ENCODE measurements at places on chromosomes 7 and 10.
A peak's percentile ranks its signal among the peaks of the same experiment; 100 is the strongest.

DNA sequence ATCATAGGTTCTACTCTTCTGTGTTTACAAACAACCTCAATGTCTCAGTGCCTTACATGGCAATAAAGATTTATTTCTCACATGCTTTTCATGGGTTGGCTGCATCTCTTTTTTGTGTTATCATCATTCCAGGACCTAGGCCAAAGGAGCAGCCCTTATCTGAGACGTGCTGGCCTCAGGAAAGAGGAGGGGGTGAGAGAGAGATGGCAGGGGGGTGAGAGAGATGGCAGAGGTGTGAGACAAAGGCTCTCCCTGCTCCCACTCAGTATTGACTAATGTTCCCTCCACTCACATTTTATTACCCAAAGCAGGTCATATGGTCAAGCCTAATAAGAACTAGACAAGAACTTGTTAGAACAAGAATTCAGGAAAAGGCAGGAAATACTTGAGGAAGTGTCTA lies 120.1 kb upstream of the PRR15 start:
- no peaks in the 10 kb centered on the region for H3K36me3 ChIP-seq
- no peak overlapping the region for H3K27ac ChIP-seq
- no peaks in the 10 kb centered on the region for H3K27me3 ChIP-seq
- no peaks in the 10 kb centered on the region for H3K4me1 ChIP-seq

- no peaks in the 10 kb centered on the region for H3K36me3 ChIP-seq
- H3K4me3 ChIP-seq = no peak overlapping the region
- H3K27ac ChIP-seq = no peak overlapping the region
- H3K4me1 ChIP-seq = peaks cover 10% of the 10 kb centered on the region
Measured at GRCh38 chr7:7843972-7844371, 124.6 kb upstream of the GLCCI1 start.

- DNase-seq = no peak
- no peak overlapping the region for H3K27ac ChIP-seq
- peaks cover 97% of the 10 kb centered on the region for H3K27me3 ChIP-seq
- H3K4me1 ChIP-seq = peaks cover 21% of the 10 kb centered on the region
- H3K4me3 ChIP-seq = no peak overlapping the region
Measured at GRCh38 chr10:99520040-99520846, 12.5 kb upstream of the NKX2-3 start.

DNA sequence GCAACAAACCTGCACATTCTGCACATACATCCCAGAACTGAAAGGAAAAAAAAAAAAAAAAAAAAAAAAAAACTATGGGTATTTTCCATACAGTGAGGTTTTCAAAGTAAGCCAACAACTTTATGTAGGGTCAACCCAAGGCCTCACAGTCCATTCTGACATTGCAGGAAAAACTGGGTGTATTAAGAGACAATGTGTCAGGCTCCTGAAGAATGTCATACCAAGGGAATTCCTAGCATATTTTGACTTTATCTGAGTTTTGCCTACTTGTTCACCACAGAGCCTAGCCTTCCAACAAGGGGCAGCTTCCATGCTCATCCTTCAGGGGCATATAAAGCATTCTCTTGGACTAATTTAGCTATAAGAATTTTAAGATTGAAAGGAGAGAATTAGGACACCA lies 368.9 kb downstream of the PLXDC2 start:
- H3K4me3 ChIP-seq = no peak overlapping the region
- peak overlapping the region; percentile 94 for H3K27ac ChIP-seq
- peaks cover 37% of the 10 kb centered on the region for H3K4me1 ChIP-seq
- no peaks in the 10 kb centered on the region for H3K27me3 ChIP-seq

GRCh38 chr7:74283858-74284447 lies 5.3 kb upstream of the CLIP2 start:
- DNase-seq = no peak
- no peaks in the 10 kb centered on the region for H3K27me3 ChIP-seq
- no peaks in the 10 kb centered on the region for H3K36me3 ChIP-seq

- no peak for DNase-seq
- H3K27me3 ChIP-seq = no peaks in the 10 kb centered on the region
- no peak overlapping the region for H3K27ac ChIP-seq
- no peaks in the 10 kb centered on the region for H3K4me1 ChIP-seq
- H3K36me3 ChIP-seq = peaks cover 9% of the 10 kb centered on the region
- H3K4me3 ChIP-seq = no peak overlapping the region
Measured at GRCh38 chr7:43942997-43943396, 16.8 kb downstream of the UBE2D4 start.

- peaks cover 24% of the 10 kb centered on the region for H3K4me1 ChIP-seq
- peak overlapping the region; percentile 97 for H3K27ac ChIP-seq
- H3K27me3 ChIP-seq = no peaks in the 10 kb centered on the region
Measured at GRCh38 chr7:101402081-101402779, 39.6 kb downstream of the COL26A1 start.

DNA sequence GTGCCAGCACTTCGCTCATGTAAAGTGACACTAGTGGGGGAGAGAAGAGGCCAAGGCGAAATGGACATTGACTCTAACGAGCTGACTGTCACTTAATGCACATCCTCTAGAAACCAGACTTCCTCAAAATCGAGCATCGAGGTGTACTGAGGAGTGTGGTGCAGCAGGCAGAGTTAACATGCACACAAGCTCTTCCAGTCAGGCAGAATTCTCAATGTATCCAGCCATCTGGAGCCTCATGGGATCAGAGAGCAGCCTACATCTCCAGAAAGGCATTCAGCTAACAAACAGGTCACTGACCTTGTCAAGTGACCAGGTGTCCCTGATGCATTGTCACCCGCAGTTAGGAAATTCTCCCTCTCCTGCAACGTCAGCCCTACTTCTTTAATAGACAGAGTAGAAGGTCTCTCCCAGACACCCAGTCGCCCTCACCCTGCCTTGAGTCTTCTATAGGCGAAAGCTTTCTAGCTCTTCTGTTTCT lies 259.8 kb upstream of the AOAH start:
- H3K27ac ChIP-seq = no peak overlapping the region
- H3K27me3 ChIP-seq = peaks cover 8% of the 10 kb centered on the region
- H3K4me3 ChIP-seq = no peak overlapping the region

DNA sequence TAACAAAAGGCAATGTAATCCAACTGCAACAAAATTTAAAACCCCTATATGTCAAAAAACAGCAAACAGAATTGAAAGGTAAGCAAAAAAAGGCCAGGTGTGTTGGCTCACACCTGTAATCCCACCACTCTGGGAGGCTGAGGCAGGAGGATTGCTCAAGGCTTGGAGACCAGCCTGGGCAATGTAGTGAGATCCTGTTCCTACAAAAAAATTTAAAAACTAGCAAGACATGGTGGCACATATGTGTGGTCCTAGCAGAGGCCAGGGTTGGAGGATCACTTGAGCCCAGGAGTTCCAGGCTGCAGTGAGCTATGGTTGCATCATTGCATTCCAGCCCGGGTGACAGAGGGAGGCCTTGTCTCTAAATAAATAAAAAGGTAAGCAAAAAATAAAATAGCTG lies 212.1 kb upstream of the KLF14 start:
- no peak overlapping the region for H3K4me3 ChIP-seq
- no peak overlapping the region for H3K27ac ChIP-seq
- no peak for DNase-seq
- peaks cover 17% of the 10 kb centered on the region for H3K4me1 ChIP-seq
- no peaks in the 10 kb centered on the region for H3K36me3 ChIP-seq
- H3K27me3 ChIP-seq = no peaks in the 10 kb centered on the region

GRCh38 chr7:110090110-110090820 lies 1000.7 kb upstream of the LRRN3 start:
- H3K4me3 ChIP-seq = no peak overlapping the region
- no peak overlapping the region for H3K27ac ChIP-seq
- no peaks in the 10 kb centered on the region for H3K36me3 ChIP-seq
- H3K4me1 ChIP-seq = peaks cover 7% of the 10 kb centered on the region
- H3K27me3 ChIP-seq = no peaks in the 10 kb centered on the region

DNA sequence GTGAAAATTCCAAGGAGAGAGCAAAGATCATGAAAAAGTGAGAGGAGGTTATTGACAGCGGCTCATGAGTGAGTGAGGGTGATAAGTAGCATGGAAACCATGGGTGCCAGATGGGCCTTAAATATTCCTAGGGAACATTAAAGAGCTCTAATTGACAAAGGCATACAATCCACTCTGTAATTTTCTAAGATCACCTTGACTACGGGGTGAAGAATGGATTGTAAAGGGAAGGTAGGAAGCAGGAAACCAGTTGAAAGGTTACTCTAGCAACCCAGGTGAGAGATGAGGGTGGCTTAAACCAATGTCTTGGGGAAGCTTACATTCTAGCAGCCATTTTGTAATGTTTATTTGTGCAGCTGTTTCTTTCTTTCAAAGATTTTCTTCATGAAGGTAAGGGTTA lies 75.7 kb downstream of the RSU1 start:
- no peak overlapping the region for H3K4me3 ChIP-seq
- DNase-seq = no peak
- peaks cover 33% of the 10 kb centered on the region for H3K36me3 ChIP-seq
- no peak overlapping the region for H3K27ac ChIP-seq

- no peaks in the 10 kb centered on the region for H3K36me3 ChIP-seq
- no peak for DNase-seq
- H3K4me1 ChIP-seq = peaks cover 38% of the 10 kb centered on the region
- H3K27me3 ChIP-seq = no peaks in the 10 kb centered on the region
- H3K27ac ChIP-seq = no peak overlapping the region
- no peak overlapping the region for H3K4me3 ChIP-seq
Measured at GRCh38 chr7:26385240-26385639, 93.6 kb downstream of the SNX10 start.

GRCh38 chr7:30647589-30648364 lies 34.5 kb downstream of the CRHR2 start:
- peaks cover 12% of the 10 kb centered on the region for H3K36me3 ChIP-seq
- no peak overlapping the region for H3K27ac ChIP-seq
- DNase-seq = no peak
- no peaks in the 10 kb centered on the region for H3K27me3 ChIP-seq
- peaks cover 5% of the 10 kb centered on the region for H3K4me1 ChIP-seq

GRCh38 chr10:118595598-118596425 lies at the start of gene PRLHR:
Gene PRLHR (minus strand): TSS chr10:118595648. CDS start chr10:118595244, 404 bp downstream.
- no peak within 1 kb of the TSS for H3K27ac ChIP-seq
- H3K27me3 ChIP-seq = peaks cover 98% of the 10 kb centered on the region
- H3K4me1 ChIP-seq = peaks cover 3% of the 10 kb centered on the region
- no peak within 1 kb of the TSS for H3K4me3 ChIP-seq
- no peaks in the 10 kb centered on the region for H3K36me3 ChIP-seq

GRCh38 chr10:93498166-93498565 lies 1.8 kb downstream of the CEP55 start:
- peaks cover 30% of the 10 kb centered on the region for H3K4me1 ChIP-seq
- H3K27ac ChIP-seq = no peak overlapping the region
- peak overlapping the region; percentile 58 for H3K4me3 ChIP-seq

- H3K27ac ChIP-seq = no peak overlapping the region
- H3K4me1 ChIP-seq = no peaks in the 10 kb centered on the region
- no peak for DNase-seq
- no peaks in the 10 kb centered on the region for H3K27me3 ChIP-seq
- H3K4me3 ChIP-seq = no peak overlapping the region
Measured at GRCh38 chr10:119917777-119918176, 25.2 kb downstream of the SEC23IP start.

- H3K36me3 ChIP-seq = peaks cover 4% of the 10 kb centered on the region
- no peak overlapping the region for H3K4me3 ChIP-seq
- H3K27me3 ChIP-seq = no peaks in the 10 kb centered on the region
- peaks cover 13% of the 10 kb centered on the region for H3K4me1 ChIP-seq
Measured at GRCh38 chr10:24849051-24849450, 103.4 kb downstream of the PRTFDC1 start.

DNA sequence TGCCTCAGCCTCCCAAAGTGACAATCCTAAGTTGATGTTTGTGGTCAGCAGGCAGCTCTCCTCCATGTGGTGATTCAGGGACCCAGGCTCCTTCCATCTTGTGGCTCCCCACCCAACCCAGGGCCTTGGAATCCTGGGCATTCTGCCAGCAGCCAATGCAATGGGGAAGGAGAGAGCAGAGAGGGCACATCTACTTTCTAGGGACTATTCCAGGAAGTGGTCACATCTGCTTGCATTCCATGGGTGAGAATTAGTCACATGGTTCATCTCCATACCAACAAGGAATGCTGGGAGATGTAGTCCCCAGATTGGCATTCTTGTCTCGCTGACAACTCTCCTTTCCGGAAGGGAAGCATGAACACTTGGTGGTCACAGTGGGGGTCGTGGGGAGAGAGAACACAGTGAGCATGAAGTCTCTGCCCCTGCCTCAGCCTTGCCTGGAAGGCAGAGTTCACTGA lies 9.9 kb upstream of the SRRM3 start:
- no peak overlapping the region for H3K4me3 ChIP-seq
- H3K27me3 ChIP-seq = no peaks in the 10 kb centered on the region
- H3K36me3 ChIP-seq = no peaks in the 10 kb centered on the region

- no peak overlapping the region for H3K27ac ChIP-seq
- H3K4me1 ChIP-seq = peaks cover 4% of the 10 kb centered on the region
- no peak overlapping the region for H3K4me3 ChIP-seq
- H3K36me3 ChIP-seq = no peaks in the 10 kb centered on the region
Measured at GRCh38 chr7:135281363-135281949, 47.8 kb downstream of the STRA8 start.

DNA sequence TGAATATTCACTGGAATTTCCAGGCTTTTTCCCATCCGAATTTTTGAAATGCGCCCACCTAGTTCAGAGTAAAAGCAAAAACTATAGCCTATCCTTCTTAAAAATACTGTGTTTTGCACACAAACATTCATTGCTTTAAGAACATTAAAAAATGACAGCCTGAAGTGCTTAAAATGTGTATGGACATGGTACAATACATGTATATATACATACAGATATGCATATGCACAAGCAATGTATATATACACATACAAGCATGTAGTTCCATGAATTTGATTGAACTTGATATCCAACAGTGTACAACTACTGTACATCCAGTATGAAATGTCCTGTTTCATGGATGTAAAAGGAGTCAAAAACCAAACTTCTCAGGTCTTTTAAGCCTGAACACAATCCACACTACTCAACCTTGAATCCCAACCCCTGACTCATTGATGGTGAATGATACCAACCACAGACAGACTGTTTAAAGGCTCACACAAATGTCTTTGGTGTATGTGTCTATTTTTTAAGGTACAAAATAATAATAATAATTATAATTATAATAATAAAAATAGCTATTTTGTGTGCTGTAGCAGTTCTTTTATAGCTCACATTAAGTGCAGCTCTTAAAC lies 14.8 kb downstream of the INHBA start:
- no peak for DNase-seq
- no peak overlapping the region for H3K4me3 ChIP-seq
- H3K36me3 ChIP-seq = peaks cover 42% of the 10 kb centered on the region
- peaks cover 31% of the 10 kb centered on the region for H3K4me1 ChIP-seq
- H3K27ac ChIP-seq = no peak overlapping the region

GRCh38 chr7:129055861-129056464 lies 1.1 kb upstream of the TNPO3 start:
- peak overlapping the region; percentile 98 for H3K4me3 ChIP-seq
- H3K27ac ChIP-seq = no peak overlapping the region
- H3K27me3 ChIP-seq = peaks cover 3% of the 10 kb centered on the region
- no peak for DNase-seq

DNA sequence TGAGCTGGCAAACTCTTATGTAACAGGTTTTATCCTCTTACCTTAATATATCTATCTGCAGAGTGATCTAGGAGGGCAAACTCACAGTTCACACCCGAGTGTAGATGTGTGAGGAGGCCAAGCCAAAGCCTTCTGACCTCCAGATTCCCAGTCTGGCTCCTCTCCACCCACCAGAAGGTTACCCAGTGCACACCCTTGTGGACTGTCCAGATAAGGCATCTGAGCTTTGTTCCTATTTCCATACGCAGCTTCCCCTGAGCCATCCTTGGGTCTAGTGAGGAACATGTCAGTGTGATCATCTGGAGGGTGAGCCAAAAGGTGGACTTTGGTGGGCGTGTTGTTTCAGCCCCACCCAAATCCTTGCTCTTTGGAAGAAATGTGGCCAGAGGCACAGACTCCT lies 203.0 kb upstream of the MEOX2 start:
- H3K27me3 ChIP-seq = no peaks in the 10 kb centered on the region
- no peaks in the 10 kb centered on the region for H3K36me3 ChIP-seq
- no peak overlapping the region for H3K4me3 ChIP-seq
